GM12891 (cell line): ENCODE measurements at places on chromosomes 12 and 14.

DNA sequence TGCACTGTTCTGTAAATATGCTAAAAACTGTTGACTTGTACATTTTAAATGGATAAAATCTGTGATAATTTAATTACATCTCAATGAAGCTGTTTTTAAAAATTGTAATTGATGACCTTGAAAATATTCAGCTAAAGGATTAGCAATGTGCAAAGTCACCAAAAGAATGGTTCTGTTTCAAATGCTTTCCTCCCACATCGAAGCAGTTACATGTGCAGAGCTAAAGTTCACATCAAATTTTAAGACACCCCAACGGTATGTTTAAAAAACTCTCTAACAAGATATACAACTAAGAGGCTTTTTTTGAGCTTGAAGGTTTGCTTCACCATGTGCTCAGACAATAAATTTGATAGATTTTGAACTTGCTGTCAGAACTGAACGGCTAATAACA lies 114.6 kb upstream of the KRAS start:
- DNase-seq = no peak

- DNase-seq = no peak
Measured at GRCh38 chr14:69630360-69630759, 19.0 kb downstream of the SUSD6 start.

- DNase-seq = no peak
Measured at GRCh38 chr12:14883686-14884085, 2.0 kb downstream of the MGP start.

DNA sequence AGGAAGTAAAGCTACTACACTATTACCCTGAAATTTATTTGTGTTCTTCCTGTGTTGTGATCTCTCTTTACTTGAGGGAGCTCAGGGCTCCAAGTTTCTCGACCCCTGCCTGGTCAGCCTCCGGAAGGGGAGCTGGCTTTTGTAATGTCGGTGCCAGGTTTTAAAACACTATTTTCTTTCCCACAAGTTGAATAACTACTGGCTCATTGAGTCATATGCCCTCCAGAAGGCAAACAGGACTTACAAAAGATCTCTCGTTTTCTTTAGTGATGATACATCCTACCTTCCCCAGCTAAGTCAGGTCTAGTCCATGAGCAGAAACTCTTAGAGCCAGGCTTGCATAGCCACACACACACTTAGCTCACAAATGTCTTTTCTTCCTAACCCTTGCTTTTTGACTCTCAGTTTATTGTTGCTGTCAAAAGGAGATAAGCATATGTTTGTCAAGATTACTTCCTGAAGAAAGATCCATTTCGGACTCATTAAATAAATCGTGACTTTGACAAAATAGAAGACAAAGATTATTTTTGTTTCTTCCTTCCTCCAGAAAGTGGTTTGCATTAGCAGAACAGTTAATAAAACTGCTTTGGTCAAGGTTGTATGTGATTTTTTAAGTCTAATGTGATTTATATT lies 209.8 kb upstream of the FLRT2 start:
- no peak for DNase-seq

GRCh38 chr12:106903241-106903945 lies 52.3 kb upstream of the TMEM263 start:
- peak; percentile 48 for DNase-seq

- DNase-seq = no peak
Measured at GRCh38 chr12:54407183-54407905, 11.7 kb downstream of the ITGA5 start.

DNA sequence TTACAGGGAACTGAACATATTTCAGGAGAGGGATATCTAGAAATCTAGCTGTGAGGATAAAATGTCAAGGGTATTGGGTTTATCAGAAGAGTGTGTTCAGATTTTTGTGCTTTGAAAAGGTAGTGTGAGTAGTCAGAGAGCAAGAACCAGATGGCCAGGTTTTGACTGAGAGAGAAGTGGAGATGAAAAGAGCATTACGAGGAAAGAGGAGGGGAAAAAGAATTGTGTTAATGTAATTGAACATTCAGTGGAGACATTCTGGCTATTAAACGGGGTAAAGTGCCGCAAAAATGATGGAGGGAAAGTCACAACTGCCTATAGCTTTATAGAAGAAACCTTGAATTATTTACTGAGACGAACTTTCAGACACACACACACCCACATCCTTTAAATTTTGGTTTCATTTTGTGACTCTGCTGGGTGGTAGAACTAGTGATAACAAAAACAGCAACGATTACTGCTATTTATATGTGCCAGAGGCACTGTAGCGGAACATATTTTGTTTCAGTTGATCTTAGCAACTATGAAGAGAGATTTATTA lies 213.6 kb downstream of the ERC1 start:
- DNase-seq = peak; percentile 14

DNA sequence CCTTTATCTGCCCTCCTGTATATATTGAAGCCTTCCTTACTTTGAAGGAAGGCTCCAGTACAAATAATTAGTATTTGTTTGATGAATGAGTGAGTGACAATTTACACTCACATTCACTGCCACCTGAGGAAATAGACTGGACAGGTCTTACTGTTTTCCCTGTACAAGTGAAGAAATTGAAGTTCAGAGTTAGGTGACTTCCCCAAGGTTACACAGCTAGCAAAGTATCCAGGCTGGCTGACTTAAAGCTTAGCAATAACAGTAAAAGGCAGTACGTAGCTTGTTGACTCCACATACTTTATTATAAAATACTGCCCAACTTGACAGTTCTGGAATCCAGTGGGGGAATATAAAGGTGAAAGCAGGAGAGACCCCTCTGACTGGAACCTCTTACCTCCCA lies 2.6 kb upstream of the KRT18 start:
- DNase-seq = no peak

GRCh38 chr14:59540852-59541251 lies 35.8 kb downstream of the CCDC175 start:
- DNase-seq = no peak

DNA sequence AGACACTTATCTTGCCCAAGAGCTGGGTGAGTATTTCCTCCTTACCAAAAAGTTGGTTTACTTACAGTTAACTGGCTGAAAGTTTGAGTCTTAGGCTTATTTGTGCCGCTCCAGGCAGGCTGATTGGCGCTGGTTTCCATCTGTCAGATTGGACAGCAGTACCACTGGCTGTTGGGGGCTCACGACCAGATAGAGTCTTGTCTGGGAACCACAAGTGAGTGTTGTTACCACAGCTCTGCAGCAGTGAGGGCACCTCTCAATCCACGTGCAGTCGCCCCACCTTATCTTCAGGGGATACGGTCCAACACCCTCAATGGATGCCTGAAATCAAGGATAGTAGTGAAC lies 58.9 kb downstream of the DDX51 start:
- no peak for DNase-seq

- DNase-seq = no peak
Measured at GRCh38 chr12:122981036-122981471, 573 bp downstream of the ARL6IP4 start.

- no peak for DNase-seq
Measured at GRCh38 chr12:116674643-116675183, 63.2 kb downstream of the SPRING1 start.

- no peak for DNase-seq
Measured at GRCh38 chr12:26851031-26851809, 18.2 kb upstream of the ITPR2 start.

DNA sequence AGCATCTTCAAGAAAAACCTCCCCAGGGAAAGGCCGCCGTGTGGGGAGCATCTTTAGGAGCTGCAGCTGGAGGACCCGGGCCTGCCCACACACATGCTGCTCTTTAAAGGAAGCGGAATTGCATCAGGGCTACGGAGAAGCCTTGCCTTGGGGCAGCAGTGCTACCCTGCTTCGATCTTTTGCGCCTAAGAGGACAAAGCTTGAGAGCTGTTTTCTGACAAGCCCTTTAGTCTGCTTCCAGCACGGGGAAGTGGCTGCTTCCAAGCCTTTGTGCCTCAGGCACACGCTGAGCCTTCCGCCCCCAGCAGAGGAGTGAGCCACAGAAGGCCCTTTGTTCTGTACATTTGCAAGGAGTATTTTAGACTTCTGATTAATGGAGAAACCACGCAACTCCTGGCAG lies 31.5 kb downstream of the COA8 start:
- no peak for DNase-seq

- no peak for DNase-seq
Measured at GRCh38 chr14:101808020-101808641, 46.6 kb downstream of the PPP2R5C start.

GRCh38 chr12:30782316-30783173 lies 27.8 kb upstream of the CAPRIN2 start:
- DNase-seq = no peak

DNA sequence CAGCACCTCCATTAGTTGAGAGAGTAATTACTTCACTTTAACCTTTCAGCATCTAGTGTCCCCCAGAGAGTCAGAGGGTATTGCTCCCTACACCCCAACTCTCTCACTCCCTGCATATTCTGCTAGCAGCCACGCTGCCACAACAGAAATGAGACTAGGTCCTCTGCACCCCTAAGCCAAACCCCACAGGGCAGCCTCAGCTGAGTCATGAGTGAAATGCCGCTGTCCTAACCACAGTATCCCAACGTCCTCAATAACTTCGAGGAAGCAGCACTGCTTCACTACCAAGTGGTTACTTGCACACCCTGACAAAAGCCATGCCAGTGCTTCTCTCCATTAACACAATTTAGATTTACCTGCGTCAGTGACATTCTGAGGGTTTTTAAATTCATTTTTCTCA lies 6.9 kb upstream of the LYZ start:
- no peak for DNase-seq

DNA sequence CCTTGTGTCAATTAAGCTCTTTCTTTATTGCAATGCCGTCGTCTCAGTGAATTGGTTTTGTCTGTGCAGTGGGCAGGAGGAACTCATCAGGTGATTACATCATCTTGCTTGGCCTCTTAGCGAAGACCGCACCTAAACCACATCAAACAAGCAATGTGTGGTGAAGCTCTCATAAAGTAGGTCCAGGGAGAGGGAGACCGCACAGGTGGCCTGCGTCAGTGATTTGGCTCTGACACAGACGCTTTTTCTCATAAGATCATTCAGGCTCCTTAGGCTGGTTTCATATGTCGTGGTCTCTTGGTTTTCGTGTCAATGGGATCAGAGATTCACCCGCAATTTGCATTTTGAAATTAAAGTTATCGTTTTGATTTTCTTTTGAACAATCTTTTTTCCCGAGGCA lies 6.7 kb upstream of the TESC start:
- DNase-seq = no peak

GRCh38 chr12:51814311-51815088 lies 34.0 kb downstream of the FIGNL2 start:
- DNase-seq = peak; percentile 64

GRCh38 chr14:28830115-28830534 lies 63.5 kb downstream of the FOXG1 start:
- no peak for DNase-seq

DNA sequence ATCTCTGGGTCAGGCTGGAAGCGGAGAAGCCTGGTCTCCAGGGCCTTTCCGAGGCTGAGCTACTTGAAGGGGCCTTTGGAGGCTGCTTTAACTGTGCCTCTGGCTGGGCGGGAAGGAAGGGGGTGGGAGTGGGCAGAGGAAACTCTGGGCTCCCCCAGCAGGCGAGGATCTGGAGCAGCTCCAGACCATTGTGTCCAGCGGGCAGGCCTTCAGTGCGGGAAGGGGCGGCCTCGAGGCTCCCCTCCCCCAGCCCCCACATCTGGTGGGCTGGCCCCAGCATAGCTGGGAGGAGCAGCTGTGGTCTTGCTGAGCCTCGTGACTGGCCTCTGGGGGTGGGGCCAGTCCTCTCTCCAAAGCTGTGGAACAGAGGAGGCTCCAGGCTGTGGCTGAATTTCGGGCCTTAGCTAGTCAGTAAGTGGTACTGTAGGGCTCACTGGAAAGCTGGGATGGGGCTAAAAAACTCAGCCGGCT lies 3.4 kb downstream of the TAMALIN start:
- no peak for DNase-seq

DNA sequence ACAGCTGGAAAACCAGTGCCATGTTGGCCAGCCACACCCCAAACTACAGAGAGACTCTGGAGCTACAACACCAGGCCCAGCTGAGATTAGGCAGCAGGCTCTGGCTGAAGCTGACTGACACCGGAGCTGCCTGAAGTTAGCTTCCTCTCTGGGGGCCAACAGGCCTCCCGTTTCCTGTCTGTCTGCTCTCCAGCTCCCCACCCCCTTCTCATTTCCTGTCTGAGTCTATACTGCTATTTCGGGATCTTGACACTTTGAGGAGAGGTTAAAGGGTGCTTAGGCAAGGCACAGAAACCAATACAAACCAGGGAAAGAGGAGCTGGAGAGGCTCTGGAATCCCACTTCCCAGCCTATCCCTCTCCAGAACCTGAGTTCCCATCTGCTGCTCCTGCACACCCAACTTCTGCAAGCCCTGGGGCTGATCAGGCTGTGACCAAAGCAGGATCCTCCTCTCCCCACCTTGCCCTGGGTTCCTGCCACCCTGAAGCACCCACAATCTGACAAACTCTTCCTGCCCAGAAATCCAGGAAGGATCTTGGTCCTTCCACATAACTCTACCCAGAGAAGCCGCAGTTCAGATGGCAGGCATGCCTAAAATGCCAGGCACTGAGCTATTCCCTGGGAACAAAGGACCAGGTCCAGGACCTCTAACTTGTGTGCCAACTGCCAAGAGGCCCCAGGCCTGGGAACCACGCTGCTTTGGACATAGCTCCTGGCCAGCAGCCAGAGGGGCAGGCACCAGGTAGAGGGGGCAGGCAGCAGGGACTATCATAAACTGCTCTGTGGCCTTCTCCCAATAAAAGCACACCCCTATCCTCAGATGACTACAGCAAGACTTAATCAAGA lies 39.9 kb downstream of the PRPF40B start:
- DNase-seq = peak; percentile 74

DNA sequence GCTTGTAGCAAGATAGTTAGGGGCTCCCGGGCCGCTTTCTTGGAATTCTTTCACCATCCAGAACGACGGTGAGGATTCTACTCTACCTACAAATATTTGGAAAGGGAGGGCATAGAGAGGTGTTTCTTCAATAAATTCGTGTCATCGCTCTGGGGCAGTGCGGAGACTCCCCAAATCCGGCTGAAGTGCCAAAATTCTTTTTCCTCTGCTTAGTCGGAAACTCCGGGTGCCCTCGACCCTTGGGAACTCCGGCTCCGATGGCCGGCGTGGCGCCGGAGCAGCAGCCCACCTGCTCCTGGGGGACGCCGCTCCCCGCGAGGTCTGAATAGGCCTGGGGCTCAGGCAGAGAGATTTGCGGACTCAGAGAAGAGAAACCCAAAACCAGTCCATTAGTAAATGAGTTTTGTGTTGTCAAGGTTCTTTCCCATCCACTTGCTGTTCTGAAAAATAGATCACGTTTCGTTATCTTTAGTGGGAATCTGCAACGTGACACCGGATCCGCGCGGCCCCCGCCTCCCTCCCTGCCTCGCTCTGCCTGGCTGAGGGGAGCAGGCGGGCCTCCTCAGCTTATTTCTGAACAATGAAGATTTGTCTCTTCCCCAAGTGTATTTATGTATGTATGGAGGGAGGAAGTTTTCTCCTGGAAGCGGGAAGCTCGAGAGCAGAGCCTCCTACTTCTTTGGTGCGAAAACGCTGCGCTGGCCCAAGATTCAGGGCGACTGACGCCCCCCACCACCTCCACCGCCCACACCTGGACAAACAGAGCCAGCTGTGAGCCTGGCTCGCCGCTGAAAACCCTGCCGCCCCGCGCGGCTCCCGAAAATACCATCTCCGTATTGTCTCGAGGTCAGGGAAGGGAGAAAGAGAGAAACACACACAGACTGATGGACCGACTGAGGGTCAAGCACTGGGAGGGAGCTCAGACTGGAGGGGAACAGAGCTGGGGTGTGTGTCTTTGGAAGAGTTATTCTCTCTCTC lies 3.7 kb upstream of the SIX1 start:
- no peak for DNase-seq
